ENCODE measurements at places on chromosomes 4 and X. TPM values are rescaled to one million over a fixed set of nuclear protein-coding genes. Genes with fewer than 3 reads are reported as not detected.

PAGE2 gene
- not detected for total RNA-seq

MAD2L1 gene
- 94.5 TPM for total RNA-seq

TCEAL7 gene
- total RNA-seq: 18.9 TPM

RLIM gene
- total RNA-seq: 35.5 TPM

NAP1L2 gene
- total RNA-seq: 7.2 TPM

FAM184B gene
- total RNA-seq: 0.16 TPM

GPR173 gene
- total RNA-seq: 13.0 TPM

CXCL6 gene
- not detected for total RNA-seq

GRCh38 chrX:148316446-148316845 lies 184.0 kb upstream of the AFF2 start:
- no peak for DNase-seq

DNA sequence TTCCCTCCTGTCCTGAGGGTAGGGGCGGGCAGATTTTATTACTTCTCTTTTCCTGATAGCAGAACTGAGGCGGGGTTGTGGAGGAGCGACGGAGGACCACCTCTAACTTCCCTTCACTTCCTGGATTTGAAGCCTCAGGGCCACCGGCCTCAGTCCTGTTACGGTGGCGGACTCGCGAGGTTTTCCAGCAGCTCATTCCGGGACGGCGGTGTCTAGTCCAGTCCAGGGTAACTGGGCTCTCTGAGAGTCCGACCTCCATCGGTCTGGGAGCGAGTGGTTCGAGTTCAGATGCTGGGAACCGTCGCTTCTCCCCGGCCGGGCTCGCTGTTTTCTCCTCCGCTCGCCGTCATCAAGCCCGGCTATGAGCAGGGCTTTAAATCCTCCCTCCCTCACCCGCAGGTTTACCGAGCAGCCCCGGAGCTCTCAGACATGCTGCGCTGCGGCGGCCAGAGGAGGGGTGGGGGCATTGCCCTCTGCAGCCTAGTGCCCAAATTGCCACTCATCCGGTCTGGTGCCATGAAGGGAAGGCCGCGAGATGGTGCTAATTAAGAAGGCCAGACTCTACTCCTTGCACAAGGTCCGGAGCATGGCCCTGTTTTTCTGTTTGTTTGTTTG lies 23.3 kb downstream of the HAND2 start:
- no peak for DNase-seq

GRCh38 chr4:26788341-26788733 lies 72.3 kb upstream of the STIM2 start:
- no peak for DNase-seq

- DNase-seq: peak; percentile 48
Measured at GRCh38 chr4:118033148-118034052, 886 bp upstream of the NDST3 start.

DNA sequence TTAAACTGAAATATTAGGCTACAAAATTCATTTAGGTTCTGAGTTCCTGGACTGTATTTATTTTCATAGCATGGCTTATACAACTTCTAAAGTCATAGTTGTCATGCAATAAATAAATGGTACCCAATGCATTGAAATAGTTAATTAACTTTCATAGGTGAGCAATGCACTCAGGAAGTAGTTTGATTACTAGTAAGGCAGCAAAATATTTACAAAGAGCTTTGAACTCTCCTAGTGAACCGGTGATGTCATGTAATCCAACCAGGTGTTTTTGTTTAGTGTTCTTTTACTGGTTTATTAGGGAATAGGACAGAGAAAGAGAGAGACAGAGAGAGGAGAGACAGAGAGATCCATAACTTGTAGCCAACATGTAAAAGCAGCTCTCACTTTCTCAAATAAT lies 228.6 kb upstream of the CTSO start:
- no peak for DNase-seq

DNA sequence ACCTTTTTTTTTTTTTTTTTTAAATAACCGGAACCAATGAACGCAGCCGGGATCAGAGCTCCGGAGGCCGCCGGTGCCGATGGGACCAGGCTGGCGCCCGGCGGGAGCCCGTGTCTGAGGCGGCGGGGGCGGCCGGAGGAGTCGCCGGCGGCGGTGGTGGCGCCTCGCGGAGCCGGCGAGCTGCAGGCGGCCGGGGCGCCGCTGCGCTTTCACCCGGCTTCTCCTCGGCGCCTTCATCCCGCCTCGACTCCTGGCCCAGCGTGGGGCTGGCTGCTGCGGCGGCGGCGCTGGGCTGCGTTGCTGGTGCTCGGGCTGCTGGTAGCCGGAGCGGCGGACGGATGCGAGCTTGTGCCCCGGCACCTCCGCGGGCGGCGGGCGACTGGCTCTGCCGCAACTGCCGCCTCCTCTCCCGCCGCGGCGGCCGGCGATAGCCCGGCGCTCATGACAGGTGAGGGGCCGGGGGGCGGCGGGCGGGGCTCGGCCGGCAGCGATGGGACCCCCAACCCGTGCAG lies 337 bp downstream of the STIM2 start:
- DNase-seq: peak; percentile 49

- DNase-seq: no peak
Measured at GRCh38 chrX:128653524-128654060, 601.4 kb upstream of the ACTRT1 start.

DNA sequence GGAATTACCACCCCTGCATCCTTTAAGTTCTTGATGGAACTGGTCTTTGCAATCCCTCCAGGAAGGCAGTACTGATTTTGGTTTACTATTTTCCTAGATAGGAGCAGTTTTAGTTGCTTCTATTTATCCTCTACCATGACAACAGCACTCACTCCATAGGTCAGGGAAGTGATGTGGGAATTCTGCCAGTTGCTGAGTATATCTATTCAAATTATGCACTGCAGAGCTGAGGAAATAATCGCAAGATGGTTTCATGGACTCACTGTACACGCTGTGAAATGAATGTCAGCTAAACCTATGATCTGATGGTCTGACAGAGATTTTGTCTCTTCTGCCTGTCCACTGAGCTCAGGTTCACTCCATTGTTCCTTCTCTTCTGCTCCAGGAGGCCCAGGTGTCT lies 135.8 kb downstream of the FAAH2 start:
- DNase-seq: no peak

GRCh38 chr4:59936566-59936965 lies 1263.6 kb upstream of the ADGRL3 start:
- DNase-seq: no peak

DNA sequence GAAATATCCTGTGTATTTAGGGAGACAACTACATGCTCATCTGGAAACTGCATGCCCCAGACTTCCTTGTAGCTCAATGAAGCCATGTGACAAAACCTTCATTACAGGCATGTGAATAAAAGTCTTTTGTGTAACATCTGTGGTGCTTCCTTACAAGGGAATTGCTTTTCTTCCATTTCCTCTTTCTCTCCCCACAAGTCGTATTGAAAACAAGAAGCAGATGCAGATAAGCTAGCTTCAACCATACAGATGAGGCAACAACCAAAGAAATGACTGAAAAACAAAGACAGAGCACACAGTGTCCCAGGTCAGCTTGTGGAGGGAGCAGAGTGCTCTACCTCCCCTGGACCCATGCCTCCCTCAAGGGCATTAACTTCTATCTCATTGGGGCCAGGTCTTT lies 115.8 kb upstream of the INPP4B start:
- DNase-seq: no peak

- DNase-seq: peak; percentile 92
Measured at GRCh38 chr4:154549894-154550790, at the start of gene PLRG1. Gene PLRG1 (minus strand): TSS chr4:154550400. CDS start chr4:154550308, 92 bp downstream.

DNA sequence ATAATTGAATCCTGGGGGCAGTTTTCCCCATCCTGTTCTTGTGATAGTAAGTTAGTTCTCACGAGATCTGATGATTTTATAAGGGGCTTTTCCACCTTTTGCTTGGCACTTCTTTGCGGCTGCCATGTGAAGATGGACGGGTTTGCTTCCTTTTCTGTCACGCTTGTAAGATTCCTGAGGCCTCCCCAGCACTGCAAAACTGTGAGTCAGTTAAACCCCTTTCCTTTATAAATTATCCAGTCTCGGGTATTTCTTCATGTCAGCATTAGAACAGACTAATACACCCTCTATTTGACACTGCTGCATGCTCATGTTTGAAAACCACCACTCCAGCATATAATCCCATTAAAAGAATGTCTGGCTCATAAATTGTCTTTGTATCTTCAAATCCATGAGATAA lies 264.4 kb upstream of the ITM2A start:
- DNase-seq: no peak

GRCh38 chr4:109412776-109413175 lies 20.8 kb upstream of the SEC24B start:
- DNase-seq: no peak

GRCh38 chr4:84495794-84496261 lies 3.3 kb downstream of the NKX6-1 start:
- no peak for DNase-seq

DNA sequence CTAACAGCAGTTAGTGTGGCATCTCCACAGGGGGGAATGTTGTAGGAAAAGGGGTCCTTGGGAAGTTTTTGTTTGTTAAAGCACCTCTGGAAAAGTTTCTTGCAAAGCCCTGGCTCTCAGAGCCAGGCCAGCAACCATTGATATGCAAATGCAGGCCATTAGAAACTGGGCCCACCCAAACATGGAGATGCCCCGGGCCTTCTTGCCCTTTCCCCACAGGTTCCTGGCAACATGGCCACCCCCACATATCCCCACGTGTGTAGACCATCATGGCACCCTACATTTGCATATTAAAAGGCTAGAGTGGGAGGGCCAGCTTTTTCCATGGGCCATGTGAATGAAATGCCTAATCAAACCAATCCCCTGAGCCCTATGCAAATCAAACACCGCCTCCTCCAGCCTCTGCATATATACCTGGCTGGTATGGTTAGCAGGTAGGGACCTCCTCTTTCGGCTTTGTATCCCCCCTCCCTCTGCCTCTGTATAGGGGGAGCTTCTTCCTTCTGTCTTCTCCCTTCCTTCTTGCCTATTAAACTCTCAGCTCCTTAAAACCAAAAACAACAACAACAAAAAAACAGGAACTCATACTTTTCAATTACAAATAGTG lies 44.0 kb upstream of the ZCCHC13 start:
- DNase-seq: no peak

- DNase-seq: no peak
Measured at GRCh38 chr4:84697615-84698201, 114.8 kb downstream of the CDS1 start.

- DNase-seq: no peak
Measured at GRCh38 chr4:53576676-53577372, 14.5 kb downstream of the LNX1 start.

DNA sequence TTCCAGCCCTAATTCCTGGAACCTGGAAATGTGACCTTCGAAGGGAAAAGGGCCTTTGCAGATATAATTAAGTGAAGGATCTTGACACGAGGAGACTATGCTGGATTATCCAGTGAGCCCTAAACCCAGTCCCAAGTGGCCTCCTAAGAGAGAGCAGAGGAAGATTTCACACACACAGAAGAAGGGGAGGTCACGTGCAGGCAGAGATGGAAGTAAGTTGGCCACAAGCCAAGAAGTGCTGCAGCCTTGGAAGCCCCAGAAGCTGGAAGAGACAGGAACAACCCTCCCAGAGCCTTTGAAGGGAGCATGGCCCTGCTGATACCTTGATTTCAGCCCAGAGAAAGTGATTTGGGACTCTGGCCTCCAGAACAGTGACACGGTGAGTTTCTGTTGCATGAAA lies 51.9 kb downstream of the EVC2 start:
- no peak for DNase-seq

DNA sequence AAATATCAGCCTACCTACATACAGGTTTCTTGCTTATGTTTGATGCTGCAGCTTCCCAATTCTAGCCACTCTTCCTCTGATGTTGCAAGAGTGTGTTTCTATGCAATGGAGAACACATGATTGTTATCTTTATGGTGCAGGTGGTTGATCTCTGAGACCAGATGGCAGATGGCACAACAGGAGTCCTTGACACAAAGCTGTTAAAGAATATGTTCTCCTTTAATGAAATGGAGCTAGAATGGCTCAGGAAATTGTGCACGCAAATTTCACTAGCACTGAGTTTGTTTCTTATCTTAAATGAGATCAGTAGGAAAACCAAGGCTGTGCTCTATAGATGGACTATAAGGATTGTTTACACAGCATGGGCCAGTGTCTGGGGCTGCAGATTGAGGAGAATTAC lies 29.9 kb upstream of the TTC29 start:
- no peak for DNase-seq

DNA sequence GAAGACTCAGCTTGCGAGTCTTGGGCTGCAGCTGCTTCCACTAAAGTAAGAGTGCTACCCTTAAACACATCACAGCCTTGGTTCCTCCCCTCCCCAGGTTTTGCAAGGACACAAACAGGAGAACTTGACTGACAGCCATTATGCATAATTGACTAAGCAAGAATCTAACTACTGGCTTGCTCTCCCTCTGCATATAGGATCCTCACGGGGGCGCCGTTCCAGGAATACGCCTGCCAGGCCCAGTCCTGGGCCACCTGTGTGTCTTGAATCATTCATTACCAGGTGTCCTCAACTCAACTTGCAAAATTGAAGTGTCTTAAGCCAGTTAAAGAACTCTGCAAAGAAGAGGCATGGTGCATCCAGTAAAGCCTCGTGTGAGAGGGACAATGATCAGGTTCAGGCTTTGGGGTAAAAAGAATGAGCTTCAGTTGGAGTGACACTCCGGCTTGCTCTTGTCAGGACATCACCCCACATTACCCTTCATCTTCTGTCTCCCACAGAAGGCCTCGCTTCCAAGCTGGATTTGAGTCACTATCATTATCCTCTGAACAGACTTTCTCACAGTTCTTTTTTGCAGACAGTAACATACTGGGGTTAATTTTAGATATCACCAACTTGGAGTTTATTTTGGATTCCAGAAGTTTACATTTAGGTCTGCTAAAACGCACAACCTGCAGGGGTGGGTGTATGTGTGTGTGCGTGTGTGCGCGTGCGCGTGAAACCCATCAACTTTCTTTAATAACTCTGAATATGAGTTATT lies 273.5 kb upstream of the HS3ST1 start:
- no peak for DNase-seq

DNA sequence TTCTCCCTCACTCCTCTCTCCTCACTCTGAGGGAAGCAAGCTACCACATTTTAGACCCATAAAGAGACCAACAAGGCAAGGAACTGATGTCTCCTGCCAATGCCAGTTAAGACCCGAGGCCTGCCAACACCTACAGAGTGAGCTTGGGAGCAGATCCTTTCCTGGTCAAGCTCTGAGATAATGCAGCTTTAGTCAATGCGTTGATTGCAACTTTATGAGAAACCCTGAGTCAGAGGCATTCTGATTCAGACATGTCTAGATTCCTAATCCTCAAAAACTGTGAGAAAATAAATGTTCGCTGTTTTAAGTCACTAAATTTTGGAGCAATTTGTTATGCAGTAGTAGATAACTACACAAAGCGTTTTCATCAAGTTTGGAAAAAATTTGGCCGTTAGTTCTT lies 115.5 kb downstream of the JADE1 start:
- no peak for DNase-seq

GRCh38 chrX:12878536-12878935 lies 11.7 kb downstream of the TLR7 start:
- DNase-seq: no peak
